Fibroblast of the conjunctiva (primary cell): ENCODE measurements at places on chromosomes 3 and 15.

DNA sequence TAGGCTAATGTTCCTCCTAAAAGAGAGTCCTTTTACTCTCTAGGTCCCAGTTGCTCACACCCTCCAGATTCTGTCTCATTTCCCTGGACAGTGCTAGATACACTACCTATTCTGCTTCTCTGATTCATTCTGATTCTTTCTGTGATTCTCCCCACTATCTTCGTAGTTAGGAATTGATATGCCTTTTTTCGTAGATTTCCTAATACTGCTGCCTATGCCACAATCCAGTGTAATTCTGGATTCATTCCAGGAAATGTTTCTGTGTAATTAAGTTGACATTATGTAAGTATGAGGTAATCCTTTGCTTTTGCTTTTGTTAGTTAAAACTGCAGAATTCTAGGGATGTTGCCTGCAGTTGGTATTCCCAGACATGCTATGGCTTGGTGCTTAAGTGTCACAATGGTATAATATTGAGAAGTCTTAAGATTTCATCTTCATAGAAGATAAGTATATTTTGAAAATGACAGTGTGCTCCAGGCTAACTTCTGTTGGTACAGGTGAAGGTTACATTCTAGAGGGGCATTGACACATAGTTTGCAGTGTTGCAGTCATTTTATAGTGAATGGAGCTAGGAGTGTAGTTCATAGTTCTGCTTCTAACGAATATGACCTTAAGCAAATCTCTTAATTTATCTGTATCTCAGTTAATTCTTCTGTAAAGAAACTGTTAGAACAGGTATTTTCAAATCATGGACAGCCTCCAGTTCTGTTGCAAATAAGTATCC, 54.3 kb downstream of the RIOX2 start:
- DNase-seq, result no peak

DNA sequence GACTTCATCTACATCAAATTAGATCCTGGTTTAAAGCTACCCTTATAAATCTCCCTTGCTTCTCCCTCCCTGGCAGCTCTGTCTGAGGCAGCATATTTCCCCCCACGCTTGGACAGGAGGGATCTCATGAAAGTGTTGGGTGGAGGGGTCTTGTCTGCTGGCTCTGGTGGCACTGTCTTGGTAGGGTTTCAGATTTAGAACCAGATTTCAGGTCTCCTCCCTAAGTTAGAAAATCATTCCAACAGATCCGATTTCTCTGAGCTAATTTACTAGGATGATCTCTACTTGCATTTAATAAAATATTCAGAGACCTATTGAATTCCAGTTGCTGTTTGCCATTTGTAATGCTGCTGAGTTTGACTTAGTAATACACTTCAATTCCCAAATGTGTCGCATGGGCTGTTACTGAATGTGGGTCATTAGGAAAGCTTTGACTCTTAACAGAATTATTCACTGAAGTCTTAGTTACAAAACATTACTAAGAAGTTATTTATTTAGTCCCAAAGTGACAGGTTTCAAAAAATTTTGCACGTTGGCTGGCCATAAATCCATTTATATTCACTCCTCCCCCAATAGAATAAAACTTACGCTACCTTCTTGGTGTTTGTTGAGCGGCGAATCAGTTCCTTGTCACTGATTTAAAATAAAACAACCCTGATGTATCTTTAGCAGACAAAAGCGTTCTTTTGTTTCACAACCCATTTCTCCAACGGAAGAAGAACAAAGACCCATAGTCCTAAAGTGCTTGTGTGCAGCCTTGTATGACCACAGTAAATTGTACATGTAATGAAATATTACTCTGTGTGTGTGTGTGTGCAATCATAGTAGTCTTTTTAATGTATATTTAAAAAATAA, 84.5 kb downstream of the TRAK1 start:
- no peak for DNase-seq

- no peak for DNase-seq
Measured at GRCh38 chr3:169945313-169945712, 21.3 kb upstream of the SEC62 start.

- no peak for DNase-seq
Measured at GRCh38 chr3:193809106-193809505, 216.1 kb downstream of the OPA1 start.

DNA sequence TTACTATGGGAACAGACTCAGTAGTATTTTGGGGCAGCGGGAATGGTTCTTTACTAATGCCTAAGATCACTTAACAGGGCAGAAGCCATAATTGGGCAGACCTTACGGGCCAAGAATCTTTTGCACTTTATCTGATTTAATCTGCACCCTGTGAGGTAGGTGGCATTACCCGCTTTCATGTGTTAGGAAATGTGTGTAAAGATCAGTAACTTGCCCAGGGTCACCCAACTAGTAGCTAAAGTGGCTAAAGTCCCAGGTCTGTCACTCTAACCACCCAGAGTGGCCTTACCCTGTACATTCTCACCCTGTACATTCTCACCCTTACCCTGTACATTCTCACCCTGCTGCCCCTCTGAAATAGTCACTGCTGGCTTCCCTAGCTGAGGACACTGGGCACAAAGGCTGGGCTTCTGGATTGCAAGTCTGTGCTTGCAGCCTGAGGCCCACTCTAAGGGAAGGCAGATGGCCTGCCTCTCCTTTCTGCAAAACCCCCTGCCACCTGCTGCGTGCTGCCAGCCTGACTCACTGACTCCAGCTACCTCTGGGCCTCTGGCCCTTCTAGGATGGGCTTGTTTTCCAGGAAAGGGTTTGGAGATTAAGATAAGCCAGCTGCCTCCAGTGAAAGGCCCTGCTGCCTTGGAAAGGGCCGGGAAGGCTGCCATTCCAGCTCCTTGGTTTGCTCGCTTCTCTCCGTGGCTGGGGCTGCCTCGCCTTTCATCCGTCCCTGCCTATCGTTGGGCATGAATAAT, 37.5 kb upstream of the MYZAP start:
- no peak for DNase-seq

DNA sequence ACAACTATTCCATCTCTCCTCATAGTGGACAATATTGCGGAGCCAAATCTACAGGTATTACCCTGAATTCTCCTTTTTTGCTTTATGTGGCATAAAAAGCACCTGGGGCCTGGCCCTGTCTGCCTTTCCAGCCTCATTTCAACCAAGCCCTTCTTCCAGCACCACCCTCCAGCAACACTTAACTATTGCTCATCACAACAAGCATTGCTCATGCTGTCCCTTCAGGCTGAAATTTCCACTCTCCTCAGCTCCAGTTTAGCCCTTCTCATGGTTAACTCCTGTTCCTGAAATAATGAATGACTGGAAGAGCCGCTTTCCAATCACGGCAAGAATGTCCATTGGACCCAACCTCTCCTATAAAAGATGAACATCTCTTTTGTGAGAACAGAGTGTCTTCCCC, 107.4 kb downstream of the P2RY1 start:
- DNase-seq, result no peak
